Suprapubic skin (tissue), 4 donors: ENCODE measurements at places on chromosomes 6 and 20.

DNA sequence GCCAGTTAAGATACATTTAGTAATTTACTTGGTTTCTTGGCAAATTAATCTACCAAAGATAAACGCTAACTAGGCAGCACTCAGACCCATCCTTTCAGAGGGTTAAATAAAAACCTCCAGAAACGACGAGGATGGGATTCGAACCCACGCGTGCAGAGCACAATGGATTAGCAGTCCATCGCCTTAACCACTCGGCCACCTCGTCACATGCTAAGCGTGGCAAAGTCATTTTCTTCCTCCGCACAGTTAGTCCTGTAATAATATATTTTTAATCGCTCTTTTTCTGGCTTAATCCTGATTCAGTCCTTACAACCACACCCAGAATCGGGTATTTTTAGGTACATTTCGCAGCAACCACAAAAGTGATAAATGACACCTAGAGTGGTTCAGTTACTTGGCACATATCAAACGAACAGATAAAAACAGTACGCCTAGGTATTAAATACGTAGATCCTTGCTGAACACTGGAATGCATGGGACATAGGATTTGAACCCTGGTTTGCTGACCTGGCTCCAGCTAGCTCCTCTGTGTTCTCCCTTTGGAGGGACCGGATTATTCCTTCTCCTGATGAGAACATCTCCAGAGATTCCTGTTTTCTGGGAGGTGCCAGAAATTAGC, 71.6 kb downstream of the GPX5 start:
- no peak for DNase-seq

- no peak for DNase-seq
Measured at GRCh38 chr6:111628142-111628850, 22.6 kb upstream of the TRAF3IP2 start.

- DNase-seq: no peak
Measured at GRCh38 chr6:23327621-23328020, 758.3 kb downstream of the HDGFL1 start.

GRCh38 chr6:139680819-139681218, 306.4 kb upstream of the CITED2 start:
- no peak for DNase-seq
